Cardiac muscle cell (in vitro differentiated cells and primary cell): ENCODE measurements at places on chromosomes 7 and 10. TPM values are rescaled to one million over a fixed set of nuclear protein-coding genes. Genes with fewer than 3 reads are reported as not detected.

- DNase-seq, result peak; percentile 25
These were observed 4.9 kb upstream of the MCU start for GRCh38 chr10:72687035-72687434.

GRCh38 chr7:135366843-135367508 lies 133.3 kb downstream of the STRA8 start:
- no peak for DNase-seq

GRCh38 chr10:107616463-107617410 lies 452.2 kb upstream of the SORCS1 start:
- peak; percentile 1 for DNase-seq

- peak; percentile 79 for DNase-seq
These were observed 151.8 kb upstream of the YAE1 start for GRCh38 chr7:39414224-39415035.

- DNase-seq, result no peak
These were observed 86.8 kb downstream of the NOD1 start for GRCh38 chr7:30391806-30392205.

GRCh38 chr10:35352512-35352911 lies 16.2 kb downstream of the CCNY start:
- no peak for DNase-seq

DNA sequence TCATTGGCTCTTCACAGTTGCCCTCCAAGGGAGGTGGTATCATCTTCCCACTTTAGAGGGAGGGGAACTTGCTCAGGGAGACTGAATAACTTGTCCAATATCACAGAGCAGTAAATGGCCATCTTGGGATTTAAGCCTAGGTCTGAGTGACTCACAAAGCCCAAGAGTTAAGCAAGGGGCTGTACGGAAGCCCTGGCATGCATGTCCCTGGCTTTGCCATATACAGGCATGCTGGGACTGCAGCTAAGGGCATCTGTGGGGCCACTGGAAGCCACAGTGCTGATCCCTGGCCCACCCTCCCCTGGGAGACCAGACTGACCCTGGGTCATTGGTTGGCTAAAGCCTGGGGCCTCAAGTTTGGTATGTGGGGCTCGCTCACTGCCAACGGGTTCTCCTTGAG lies 3.1 kb downstream of the VSIR start:
- DNase-seq, result no peak

GRCh38 chr7:98875501-98875900 lies 2.8 kb upstream of the TRRAP start:
- no peak for DNase-seq

DNA sequence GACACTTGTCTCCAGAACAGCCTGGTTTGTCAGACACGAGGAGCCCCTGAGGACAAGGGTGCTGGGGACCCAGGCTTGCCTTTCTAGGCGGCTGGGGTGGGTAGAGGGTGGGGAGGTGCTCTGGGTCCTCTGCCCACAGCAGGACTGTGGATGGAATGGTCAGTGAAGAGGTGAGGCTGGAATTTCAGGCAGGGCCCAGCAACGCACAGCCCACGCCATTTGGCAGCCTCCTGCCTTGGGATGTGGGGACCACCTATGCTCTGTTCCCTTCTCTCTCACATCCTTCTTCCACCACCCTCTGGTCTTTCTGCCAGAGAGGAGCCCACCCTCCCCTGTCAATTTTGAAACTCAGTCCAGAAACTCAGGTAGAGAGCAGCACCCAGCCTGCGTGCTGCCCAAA lies 103.2 kb downstream of the CXCL12 start:
- DNase-seq, result no peak

DNA sequence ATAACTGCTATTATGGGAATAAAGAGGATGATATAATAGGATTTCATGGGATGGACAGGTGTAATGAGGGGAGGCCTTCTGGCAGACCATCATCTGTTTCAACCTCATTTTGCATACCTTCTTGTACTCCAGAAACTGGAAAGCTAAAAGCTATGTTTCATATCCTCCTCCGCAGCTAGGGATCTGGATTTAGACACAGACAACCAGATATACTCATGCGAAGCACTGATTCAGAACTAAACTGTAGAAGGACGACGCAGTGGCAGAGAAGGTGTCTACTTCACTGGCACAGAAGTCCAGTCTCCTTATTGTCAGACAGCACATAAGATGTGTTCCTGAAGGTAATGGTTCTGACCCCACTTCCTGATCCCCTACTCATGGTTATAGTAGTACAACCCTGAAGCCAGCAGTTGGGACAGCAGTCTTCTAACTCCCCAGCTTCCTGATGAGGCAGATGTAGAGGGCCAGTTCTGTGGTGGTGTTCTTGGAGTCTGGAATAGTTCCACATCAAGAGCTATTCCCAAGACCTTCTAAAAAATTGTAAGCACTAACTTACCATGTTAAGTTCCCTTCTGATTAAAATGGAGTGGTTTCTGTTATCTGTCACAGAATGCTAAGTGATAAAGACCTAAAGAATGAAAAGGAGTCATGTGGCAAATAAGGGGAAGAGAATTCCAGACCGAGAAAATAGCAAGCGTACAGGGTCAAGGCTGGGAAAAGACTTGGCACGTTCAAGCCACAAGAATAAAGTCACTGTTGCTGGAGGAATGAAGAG lies 550.3 kb downstream of the GRM8 start:
- peak; percentile 71 for DNase-seq

GRCh38 chr7:107304063-107304462 lies 135.3 kb downstream of the HBP1 start:
- no peak for DNase-seq

- no peak for DNase-seq
These were observed 14.4 kb upstream of the GDF10 start for GRCh38 chr10:47285381-47286115.

GRCh38 chr10:35735412-35735811 lies 93.3 kb upstream of the FZD8 start:
- DNase-seq, result peak; percentile 25

DNA sequence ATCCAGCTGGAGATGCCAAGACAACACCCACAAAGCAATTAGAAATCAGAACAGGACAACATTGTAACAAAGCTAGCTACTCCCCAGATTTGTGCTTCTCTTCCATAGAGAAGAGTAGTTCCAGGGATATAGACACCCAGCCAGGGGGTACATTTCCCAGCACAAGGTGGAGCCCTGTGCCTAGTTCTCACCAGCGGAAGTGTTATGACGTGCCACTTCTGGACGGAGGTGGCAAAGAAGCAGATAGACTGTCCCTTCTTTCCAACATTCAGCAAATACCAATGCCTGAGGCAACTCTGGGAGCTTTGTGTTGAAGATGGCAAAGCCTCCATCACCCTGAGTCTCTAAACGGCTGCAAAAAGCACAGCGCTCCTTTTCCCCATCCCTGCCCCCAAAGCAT lies 23.4 kb upstream of the GSAP start:
- peak; percentile 17 for DNase-seq

- peak; percentile 50 for DNase-seq
These were observed 35.7 kb upstream of the MTPAP start for GRCh38 chr10:30384701-30385201.

DNA sequence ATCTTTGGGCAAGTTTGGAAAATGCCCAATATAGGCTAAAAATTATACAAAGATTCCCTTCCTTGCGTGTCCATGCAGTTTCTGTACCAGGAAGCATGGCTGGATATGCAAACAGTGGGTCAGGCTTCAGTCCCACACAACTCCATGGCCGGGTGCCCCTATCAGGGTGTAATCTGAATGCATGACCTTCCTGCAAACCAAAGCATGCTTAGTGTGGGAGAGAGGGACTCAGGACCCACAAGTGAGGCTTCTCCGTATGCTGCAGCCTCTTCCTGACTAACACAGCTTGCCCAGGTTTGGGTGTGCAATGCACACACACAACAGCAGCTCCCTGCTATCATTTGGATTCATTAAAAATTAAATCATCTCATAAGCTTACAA lies 8.5 kb downstream of the AKR1B10 start:
- DNase-seq, result no peak

- DNase-seq, result no peak
These were observed 17.5 kb upstream of the CDK1 start for GRCh38 chr10:60760711-60761210.

GRCh38 chr7:69780379-69780778 lies 182.1 kb downstream of the AUTS2 start:
- peak; percentile 25 for DNase-seq

DNA sequence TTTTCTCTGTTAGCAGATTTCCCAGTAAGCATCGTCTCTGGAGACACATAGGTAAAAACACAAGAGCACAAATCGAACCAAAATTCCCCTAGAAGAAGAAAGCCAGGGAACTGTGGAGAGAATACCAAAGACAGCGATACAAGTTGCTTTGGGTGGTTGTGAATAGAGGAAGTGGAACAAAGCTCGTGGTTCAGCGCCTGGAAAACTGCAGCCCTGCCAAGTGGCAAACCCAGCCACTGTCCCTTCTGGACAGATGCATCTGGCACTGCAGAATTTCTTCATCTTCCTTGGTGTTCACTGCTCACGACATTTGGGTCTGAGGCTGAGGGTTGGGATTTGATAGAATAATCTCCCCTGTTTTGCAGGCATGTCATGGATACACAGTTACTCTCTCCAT lies 733.8 kb downstream of the PARD3 start:
- no peak for DNase-seq

DNA sequence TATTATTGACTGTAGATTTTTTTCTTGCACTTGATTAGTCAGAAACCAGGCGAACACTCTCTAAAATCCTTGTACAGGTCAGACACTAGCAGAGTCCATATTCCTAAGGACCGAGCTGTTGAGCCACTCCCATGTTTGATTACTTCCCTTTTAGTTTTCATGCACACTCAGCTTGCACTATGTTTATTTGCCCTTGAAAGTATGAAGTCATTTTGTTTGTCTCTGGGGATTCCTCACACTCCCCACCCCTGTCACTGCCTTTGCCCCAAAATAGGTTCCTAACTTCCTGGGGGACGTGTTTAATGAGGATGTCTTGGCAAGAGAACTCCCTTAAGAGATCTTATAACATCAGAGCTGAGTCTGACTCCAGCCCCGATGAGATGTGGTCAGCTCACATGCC lies 182.1 kb downstream of the EVX1 start:
- DNase-seq, result no peak

GRCh38 chr10:22911889-22912762 lies 15.7 kb upstream of the ARMC3 start:
- peak; percentile 91 for DNase-seq

DNA sequence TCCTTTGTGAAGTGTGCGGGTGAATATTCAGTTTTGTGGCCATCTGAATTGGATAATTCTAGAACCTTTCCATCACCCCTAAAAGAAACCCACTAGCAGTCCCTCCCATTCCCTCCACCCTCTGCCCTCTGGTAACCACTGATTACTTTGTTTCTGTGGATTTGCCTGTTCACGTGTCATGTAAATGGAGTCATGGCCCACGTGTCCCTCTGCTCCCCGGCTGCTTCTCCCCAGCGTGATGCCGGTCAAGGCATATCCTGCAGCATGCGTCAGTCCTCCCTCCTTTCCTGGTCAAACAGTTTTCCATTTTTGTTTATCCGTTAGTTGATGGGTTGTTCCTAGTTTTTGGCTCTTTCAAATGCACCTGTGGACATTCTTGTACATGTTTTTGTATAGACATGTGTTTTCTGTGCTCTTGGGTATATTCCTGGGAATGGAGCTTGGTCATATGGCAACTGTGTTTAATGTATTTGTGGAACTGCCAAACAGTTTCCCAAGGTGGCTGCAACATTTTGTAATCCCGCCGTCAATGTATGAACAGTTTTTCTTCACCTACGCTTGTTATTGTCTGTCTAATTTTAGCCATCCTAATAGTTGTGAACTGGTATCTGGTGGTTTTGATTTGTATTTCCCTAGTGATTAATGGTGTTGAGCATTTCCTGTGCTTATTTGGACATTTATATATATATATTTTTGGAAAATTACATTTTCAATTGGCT lies 22.4 kb downstream of the PPP2R2D start:
- DNase-seq, result no peak

PAX4 gene
- not detected in 2 replicates for total RNA-seq

TMEM26 gene
- total RNA-seq, result 1.1 and 2.5 TPM in 2 replicates

ANKRD1 gene
- 32.7 and 39.1 TPM in 2 replicates for total RNA-seq

GRID2IP gene
- total RNA-seq, result 0.07 and 0.24 TPM in 2 replicates

PTPN20 gene
- 0.42 and 0.46 TPM in 2 replicates for total RNA-seq
